ENCODE measurements at places on chromosomes 1 and 21. TPM values are rescaled to one million over a fixed set of nuclear protein-coding genes. Genes with fewer than 3 reads are reported as not detected.
A peak's percentile ranks its signal among the peaks of the same experiment; 100 is the strongest.

The RGS8 gene
- total RNA-seq, result not detected

GRCh38 chr1:17875171-17875881 is 120.2 kb downstream of the ACTL8 start:
- DNase-seq, result no peak

GRCh38 chr1:27552911-27553420 is 51.0 kb downstream of the AHDC1 start:
- no peak for DNase-seq

The NPPA gene
- not detected for total RNA-seq

The CHRM3 gene
- total RNA-seq, result 0.49 TPM

DNA sequence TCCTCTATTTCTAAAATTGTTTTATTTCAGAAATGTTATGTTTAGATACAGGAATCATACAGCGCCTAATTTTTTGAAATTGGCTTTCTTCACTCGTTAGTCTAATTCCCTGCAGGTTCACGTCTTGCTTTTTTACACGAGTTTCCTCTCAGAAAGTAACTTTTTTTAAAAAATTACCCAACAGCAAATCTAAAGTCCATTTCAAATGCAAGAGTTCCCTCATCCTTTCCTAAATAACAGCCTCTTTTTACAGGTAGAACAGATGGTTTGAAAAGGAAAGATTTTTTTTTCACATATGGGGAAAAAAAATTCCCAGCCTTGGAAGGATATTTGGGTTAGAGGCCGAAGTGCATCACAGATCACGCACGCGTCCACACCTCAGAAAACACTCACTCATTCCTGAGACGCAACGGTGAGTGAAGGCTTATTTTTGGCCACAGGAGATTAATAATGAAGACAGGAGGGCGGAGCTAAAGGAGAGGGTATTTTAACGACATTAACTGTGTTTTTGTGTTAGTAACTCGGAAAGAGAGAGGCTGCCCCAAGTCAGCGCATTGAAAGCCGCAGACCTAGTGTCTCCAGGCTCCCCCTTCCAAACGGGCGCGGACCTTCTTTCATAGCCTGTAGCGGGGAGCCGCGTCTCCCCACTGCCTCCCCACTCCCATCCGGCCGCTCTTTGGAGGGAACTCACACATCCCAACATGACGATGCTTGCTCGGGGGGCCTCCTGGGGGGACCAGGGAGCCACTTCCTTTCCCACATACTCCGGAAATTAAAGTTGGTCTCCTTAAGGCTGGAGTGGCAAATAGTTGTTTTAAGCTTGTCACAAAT is 969 bp upstream of the RIPK4 start:
- no peak for DNase-seq

The SELENON gene
- total RNA-seq, result 85.2 TPM

DNA sequence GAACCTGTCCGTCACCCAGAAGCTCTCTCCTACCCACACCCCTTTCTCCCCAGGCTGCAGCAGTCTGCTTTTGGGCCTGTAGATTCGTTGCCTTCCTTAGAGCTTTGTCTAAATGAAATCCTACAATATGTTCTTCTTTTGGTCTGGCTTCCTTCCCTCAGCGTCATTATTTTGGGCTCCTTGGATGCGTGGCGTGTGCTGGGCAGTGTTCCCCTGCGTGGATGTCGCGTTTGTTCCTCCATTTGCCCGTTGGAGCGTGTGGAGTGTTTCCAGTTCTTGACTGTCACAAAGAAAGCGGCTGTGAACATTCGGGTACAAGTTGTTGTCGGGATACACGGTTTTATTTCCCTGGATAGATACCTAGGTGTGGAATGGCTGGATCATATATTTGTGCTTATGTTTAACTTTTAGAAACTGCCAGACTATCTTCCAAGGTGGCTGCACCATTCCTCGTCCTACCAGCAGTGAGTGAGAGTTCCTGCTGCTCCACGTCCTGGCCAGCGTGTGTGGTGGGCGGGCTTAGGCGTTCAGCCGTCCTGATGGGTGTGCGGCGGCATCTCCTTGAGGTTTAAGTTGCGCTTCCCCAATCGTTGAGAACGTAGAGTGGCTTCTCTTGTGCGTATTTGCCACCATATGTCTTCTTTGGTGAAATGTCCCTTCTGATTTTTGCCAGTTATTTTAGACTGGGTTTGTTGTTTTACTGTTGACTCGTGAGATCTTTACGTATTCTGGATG is 31.7 kb downstream of the SKI start:
- no peak for DNase-seq

- DNase-seq, result no peak
Measured at GRCh38 chr1:64936956-64937355, 29.4 kb downstream of the JAK1 start.

DNA sequence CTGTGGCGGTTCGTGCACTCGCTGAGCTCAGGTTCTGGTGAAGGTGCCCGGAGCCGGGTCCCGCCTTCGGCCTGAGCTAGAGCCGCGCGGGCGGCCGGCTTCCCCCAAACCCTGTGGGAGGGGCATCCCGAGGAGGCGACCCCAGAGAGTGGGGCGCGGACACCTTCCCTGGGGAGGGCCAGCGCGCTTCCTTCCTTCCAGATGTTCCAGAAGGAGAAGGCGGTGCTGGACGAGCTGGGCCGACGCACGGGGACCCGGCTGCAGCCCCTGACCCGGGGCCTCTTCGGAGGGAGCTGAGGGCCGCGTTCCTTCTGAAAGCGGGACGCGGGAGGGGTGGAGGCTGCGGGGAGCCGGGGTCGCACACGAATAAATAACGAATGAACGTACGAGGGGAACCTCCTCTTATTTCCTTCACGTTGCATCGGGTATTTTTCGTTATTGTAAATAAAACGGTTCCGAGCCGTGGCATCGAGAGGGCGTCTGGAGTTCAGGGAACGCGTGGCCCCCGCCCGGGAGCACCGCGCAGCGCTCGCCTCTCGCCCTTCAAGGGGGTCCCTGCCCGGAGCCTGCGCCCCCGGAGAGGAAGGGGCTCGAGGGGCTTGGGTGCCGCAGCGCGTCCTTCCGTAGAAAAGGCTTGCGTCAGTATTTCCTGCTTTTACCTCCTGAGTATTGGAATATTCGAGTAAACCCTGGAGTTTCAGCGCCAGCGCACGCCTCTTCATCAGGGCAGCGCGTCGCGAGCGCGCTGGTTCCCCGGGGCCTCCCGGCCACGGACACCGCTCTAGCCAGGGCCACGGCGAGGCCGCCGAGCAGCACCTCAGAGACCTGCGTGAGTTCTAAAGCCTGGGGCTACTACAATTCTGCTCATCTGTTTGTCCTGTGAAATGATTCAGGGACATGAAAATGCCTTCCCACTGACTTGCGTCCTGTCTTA is 11.5 kb downstream of the YBEY start:
- DNase-seq, result no peak

The PDE4B gene
- 9.5 TPM for total RNA-seq

The S100A7A gene
- total RNA-seq, result not detected

DNA sequence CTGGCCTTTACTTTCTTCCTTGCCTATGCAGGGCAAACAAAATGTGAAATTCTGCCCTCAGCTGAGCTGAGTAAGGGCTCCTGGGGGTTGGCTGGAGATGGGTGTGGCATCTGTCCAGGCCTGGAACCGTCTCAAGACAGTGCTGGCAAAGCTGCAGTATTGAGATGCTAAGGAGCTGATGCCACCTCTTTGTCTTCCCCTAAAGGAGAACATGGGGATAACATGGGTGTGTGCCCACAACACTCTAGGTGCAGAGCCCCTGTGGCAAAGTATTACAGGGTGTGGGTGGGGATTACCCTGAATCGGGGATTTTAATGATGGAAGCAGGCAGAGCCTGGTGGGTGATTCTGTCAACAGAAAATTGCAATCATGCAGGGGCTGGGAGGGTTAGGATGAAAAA is 2.5 kb upstream of the ST3GAL3 start:
- DNase-seq, result peak; percentile 58

GRCh38 chr21:45809421-45809820 is 165.9 kb downstream of the PCBP3 start:
- peak; percentile 17 for DNase-seq

DNA sequence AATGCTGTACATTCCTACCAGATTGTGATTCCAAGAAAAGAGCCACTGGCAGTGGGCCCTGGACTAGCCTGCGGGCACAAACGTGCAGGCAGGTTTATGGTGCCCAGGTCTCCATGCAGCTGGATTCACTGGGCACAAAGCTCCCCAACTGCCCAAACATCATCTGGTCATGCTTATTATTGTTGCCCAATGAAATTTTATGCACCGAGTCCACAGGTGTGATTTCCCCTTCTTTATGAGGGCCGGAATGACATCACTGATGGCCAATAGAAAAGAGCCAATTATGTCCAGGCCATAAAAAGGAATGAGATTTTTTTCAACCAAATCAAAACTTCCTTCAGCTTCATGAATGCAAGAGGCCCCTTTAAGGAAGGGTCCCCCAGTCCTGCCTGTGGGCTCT is 66.2 kb downstream of the ERI3 start:
- DNase-seq, result no peak

The SMIM1 gene
- 9.6 TPM for total RNA-seq

DNA sequence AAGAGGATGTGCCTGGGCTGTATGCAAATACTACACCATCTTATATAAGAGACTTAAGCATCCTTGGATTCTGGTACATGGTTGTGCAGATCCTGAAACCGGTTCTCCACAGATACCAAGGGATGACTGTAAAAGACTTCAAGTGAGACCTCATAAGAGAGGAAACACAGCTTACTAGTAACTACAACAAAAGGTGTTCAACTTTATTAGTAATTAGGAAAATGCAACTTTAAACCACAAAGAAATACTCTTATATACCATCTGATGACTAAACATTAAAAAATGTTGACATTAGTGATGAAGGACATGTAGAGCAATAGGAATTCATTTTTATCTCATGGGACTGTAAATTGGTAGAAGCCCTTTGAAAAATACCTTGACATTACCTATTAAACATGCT is 102.7 kb downstream of the RASAL2 start:
- DNase-seq, result no peak

- no peak for DNase-seq
Measured at GRCh38 chr1:167312871-167313270, 92.2 kb downstream of the POU2F1 start.

The DCDC2B gene
- not detected for total RNA-seq

- DNase-seq, result no peak
Measured at GRCh38 chr1:114691061-114691460, 4.3 kb downstream of the AMPD1 start.

The PPP1R8 gene
- total RNA-seq, result 46.2 TPM

- no peak for DNase-seq
Measured at GRCh38 chr1:44757420-44757819, 17.8 kb downstream of the KIF2C start.

The LRRC71 gene
- total RNA-seq, result not detected

DNA sequence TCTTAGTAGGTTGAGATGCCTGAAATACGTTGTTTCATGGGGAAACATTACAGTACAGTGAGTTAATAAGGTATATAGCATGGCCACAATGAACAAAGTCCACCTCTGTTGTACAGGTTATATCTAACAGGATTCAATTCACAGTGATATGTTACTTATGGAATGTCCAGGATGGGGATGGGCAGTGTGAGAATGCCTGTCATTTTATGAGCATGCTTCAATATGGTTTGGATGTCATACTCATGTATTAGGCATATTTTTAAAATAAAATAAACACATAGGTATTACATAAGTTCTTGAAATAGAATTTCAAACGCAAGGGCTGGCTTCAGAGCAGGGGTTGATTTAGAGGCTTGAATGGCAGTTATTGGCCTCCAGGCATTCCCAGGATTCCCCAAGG is 6.1 kb upstream of the PHLDA3 start:
- no peak for DNase-seq

GRCh38 chr1:244868484-244869363 is 4.4 kb upstream of the HNRNPU start:
- DNase-seq, result no peak

- no peak for DNase-seq
Measured at GRCh38 chr1:10591010-10591409, 116.3 kb downstream of the PEX14 start.

The MAEL gene
- total RNA-seq, result 1.1 TPM

DNA sequence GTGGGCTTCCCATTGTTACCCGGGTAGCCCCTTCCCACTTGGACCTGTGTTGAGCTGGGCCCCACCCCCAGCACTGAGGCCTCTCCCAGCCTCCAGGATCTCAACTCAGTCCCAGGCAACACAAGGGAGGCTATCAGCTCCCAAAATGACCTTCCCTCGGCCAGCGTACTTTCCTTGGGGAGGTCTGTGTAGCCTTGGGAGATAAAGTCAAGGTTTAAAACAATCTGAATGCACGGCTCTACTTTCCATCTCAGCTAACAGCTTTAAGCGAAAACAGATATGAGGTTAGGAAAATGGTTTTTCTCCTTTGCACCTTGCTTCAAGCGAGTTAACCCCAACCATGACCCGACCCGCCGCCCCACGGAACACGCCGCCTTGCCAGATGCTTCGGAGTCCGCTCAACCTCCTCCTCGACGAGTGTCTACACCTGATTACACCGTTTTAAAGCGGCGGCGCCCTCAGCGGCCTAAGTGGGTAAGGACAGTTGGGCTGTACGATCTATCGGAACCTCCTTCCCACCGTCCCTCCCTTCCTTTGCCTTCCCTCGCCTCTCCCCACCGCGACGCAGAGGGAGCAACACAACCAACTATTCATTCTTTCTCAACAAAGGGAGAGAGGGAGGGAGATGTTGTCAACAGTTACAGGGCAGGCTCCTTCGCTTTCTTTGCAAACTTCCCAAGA is 1.1 kb downstream of the BCAR3 start:
- peak; percentile 84 for DNase-seq

GRCh38 chr1:167726008-167726407 is 4.2 kb downstream of the MPZL1 start:
- no peak for DNase-seq

DNA sequence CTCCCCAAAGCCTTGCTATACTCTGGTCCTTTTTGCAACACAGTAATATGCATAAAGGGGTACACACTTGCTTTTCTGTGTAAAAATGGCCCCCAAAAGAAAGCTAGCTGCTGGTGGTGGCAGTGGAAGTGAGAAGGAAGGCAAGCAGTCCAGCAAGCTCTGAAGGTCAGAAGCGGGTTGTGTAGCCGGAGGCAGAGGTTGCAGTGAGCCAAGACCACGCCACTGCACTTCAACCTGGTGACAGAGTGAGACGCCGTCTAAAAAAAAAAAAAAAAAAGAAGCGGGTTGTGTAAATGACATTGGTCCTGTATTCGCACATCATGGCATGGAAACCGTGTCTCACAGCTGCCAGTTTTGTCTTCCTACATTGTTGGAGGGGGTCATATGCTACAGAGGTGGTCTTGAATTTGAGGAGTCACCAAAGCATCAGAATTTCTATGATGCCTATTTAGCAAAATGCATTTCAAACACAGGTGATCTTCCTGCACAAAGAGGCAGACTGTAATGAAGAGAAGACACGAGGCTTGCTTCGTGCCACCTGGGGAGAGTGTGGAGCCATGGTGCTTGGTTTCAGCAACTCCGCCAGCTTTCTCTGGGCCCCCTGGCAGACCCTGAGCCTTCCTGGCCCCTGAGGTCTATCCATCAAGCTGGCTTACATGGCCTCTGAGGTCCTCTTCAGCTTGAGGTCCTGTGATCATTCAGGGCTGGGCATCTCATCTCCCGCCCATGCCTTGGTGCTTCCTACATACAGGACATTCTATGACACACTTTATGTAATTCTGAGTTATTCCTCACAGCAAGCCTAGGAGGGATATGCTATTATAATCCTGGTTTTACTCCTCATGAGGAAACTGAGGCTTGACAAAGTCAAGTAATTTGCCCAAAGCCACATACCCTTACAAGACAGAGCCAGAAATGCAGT is 71.0 kb downstream of the TOMM20 start:
- no peak for DNase-seq

Measured in ureter (tissue), 1 donor.